ENCODE measurements at places on chromosomes 13 and 19.

- DNase-seq = peak; percentile 44
Measured at GRCh38 chr13:97855570-97856303, 97.7 kb upstream of the IPO5 start.

DNA sequence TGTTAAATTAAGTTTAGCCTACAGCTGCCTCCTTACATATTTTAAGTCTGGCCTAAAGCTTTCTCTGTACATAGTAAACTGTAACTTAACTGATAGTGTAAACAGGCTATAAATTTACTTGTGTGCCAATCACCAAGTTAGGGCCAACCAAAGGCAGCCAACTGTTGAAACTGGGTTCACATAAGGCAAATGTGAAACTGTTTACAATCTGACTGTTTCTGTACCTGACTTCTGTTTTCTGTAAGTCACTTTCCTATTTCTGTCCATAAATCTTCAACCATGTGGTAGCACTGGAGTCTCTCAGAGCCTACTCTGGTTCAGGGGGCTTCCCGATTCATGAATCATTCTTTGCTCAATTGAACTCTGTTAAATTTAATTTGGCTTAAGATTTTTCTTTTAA, 103.1 kb downstream of the RAP2A start:
- DNase-seq = no peak

DNA sequence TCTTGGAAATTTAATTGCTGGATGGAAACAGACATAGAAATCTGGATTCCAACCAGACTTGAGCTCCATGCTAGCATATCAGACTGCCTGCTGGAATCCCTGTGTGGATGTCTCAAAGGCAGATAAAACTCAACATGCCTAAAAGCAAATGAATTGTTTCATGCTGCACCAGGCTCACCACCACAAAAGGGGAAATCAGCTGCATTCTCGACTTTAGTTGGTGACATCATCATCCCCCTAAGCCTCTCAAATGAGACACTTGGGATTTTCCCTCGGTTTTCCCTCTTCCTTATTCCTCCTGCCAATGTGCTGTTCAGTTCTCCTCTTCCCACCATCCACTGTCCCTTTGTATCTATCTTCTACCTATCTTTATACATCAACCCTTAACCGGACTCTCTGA, 134.3 kb downstream of the ZDHHC20 start:
- DNase-seq = no peak

- DNase-seq = no peak
Measured at GRCh38 chr13:79314652-79315051, 91.4 kb downstream of the RBM26 start.

GRCh38 chr19:55447421-55448174, 4.5 kb upstream of the SHISA7 start:
- no peak for DNase-seq

GRCh38 chr13:53848366-53848961, 819.9 kb downstream of the OLFM4 start:
- no peak for DNase-seq

DNA sequence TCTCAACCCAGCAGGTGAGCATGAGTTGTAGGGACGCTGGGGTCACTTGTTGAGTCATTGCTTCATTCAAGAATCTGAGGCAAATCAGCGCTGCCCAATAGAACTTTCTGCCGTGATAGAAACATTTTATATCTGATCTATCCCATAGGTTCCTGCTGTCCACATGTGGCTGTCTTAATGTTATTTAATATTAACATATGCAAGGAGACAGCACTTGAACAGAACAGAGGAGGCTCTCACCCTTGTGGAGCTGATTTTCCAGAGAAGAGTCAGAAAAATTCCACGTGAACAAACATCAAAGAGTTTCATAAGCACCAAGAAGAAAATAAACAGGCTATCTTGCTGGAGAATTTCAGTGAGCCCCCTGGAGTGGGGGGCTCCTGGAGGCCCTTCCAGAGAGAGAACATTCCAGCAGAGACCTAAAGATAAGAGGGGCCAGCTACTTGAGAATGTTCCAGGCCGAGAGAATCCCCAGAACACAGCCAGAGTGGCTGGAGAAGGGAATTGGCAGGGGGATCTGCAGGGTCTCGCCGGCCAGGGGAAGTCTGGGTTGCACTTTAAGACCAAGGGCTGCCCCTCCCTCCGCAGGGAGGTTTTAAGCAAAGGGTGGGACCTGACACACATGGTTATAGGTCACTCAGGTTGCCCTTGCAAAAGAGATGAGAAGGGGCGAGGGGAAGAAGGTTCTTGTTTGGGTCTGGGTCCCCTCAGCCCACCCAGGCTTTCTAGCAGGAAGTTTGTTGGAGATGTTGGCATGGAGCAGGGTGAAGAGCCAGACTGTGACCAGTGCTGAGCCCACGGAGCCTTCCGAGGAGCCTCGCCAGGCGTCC, 135.7 kb downstream of the CRYL1 start:
- DNase-seq = no peak

Data from NCI-H187 (cell line).